CD4-positive, alpha-beta memory T cell (primary cell): ENCODE measurements at places on chromosomes 7 and 10.

GRCh38 chr10:104300002-104300735 is 31.2 kb downstream of the GSTO2 start:
- no peak for DNase-seq

GRCh38 chr10:78655979-78656378 is 412.8 kb upstream of the ZMIZ1 start:
- DNase-seq = no peak

DNA sequence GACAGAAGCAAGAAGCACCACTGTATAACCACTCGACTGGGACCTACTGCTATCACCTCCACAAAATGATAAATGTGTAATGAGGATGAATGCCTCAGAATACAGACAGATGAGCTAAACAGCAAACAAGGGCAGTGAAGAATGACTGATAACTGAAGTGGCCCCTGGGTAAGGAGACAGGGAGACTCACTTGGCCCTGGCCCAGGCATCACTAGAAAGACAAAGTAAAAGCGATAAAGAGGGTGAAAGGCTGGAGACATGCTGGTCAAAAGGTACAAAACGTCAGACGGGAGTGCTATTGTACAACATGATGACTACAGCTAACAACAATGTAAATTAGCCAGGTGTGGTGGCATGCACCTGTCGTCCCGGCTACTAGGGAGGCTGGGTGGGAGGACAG is 27.8 kb upstream of the APBB1IP start:
- no peak for DNase-seq

DNA sequence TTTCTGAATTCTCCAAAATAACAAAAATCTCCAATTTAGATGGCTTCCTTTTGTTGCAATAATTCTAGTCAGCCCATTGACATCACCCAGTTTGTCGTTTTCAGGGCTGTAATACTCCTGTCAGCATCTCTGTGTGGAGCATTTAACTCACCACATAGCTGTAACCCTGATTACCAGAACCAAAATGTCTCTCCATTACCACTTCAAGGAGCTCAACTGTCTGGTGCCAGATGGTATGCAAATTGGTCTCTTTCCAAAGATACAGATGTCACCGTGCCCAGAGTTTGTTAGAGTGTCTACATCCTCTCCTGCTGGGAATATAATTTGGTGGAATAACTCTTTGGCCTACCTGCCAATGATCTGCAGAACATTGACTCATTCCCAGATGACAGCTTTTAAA is 350.3 kb upstream of the POT1 start:
- DNase-seq = no peak

- DNase-seq = no peak
These were observed 39.3 kb downstream of the ANTXRL start for GRCh38 chr10:46326066-46326465.

GRCh38 chr10:123530166-123530870 is 135.8 kb upstream of the GPR26 start:
- DNase-seq = no peak

DNA sequence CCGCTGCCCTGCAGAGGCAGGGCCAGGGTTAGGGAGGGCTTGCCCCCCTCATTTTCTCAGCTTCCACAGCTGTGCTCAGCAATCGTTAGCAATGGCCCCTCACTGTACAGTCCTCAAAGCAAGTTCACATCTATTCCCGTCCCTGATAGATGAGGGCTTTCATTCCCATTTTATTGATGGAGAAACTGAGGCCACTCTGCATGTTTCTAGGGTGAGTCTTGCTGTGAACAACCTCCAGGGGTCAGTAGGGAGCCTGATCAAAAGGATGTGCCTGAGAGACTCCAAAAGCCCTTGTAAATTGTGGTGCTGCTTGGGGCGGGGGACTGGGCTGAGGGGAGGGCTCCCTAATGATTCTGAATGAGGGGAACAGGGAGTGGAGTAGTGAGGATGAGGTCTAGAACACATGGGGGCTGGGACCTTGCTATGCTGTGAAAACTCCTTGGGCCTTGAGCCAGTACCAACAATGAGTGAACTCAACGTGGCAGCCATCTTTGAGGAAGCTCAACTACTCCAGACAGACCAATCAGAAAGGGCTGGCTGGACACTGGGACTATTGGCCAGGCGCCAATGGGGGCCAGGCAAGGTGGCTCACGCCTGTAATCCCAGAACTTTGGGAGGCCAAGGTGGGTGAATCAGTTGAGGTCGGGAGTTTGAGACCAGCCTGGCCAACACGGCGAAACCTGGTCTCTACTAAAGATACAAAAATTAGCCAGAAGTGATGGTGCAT is 6.7 kb upstream of the GRIFIN start:
- no peak for DNase-seq

- DNase-seq = no peak
These were observed 157.5 kb upstream of the KLF14 start for GRCh38 chr7:130891254-130892094.

- no peak for DNase-seq
These were observed 128.5 kb upstream of the PRR15 start for GRCh38 chr7:29435167-29435566.

GRCh38 chr7:149608168-149608567 is 110.6 kb upstream of the ZNF746 start:
- no peak for DNase-seq

DNA sequence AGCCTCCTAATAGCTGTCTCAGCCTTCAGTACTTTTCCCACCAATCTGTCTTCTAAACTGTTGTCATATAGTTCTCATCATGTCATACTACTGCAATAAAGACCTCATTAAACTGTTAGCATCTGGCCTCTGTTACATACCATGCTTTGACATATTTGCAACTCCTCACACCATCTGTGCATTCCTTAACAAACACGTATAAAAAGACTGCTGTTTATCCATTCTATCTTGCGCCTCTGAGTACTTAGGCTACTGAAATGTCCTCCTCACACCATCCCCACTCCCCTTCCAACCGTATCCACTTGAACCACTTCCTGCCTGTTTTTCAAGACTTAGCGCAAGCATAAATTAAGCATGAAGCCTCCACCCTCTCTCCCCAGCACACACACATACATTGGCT is 41.6 kb downstream of the SLC16A9 start:
- no peak for DNase-seq
